ENCODE measurements at places on chromosomes 7 and 10.

DNA sequence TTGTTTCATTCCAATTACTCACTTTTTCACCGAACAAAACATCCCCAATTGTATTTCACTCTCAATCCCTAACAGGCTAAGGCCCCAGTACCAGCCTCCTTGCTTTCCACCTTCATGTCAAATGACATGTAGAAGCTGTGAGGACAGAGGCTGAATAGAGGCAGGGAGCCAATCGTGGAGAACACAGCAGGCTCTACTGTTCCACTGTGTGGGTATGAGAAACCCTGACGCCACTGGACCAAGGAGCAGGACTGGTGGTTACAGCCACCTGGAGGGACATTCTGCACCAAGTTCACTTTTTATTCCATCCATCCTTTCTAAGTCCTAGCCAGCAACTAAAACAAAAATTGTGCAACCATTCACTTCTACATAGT, 502.8 kb downstream of the SORCS1 start:
- H3K27ac ChIP-seq: no peak overlapping the region
- no peaks in the 10 kb centered on the region for H3K4me1 ChIP-seq
- no peak overlapping the region for H3K4me3 ChIP-seq
- H3K36me3 ChIP-seq: no peaks in the 10 kb centered on the region

GRCh38 chr10:132618158-132618919, 80.8 kb downstream of the INPP5A start:
- no peak overlapping the region for H3K4me3 ChIP-seq
- no peaks in the 10 kb centered on the region for H3K4me1 ChIP-seq
- no peaks in the 10 kb centered on the region for H3K36me3 ChIP-seq
- no peak overlapping the region for H3K27ac ChIP-seq
- no peak for DNase-seq

DNA sequence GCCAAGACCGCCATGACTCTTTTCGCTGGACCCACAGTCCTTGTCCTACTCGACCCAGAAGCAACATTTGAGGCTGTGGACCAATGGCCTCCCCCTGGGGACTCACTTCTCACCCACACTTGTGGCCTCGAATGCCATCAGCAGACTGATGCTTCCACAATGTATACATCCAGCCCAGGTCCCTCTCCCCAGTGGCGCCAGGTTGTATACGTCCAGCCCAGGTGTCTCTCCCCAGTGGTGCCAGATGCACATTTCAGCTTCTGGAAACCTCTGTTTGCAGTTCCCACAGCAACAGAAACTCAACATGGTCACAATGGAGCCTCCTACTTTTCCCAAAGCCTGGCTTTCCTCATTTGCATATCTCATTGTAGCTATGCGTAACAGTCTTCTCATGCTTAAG, 210.5 kb upstream of the RNF32 start:
- H3K36me3 ChIP-seq: no peaks in the 10 kb centered on the region
- H3K4me1 ChIP-seq: no peaks in the 10 kb centered on the region
- no peak for DNase-seq
- no peaks in the 10 kb centered on the region for H3K27me3 ChIP-seq

- no peak for DNase-seq
- H3K27ac ChIP-seq: no peak overlapping the region
Measured at GRCh38 chr7:143492799-143493739, 15.4 kb downstream of the TAS2R41 start.

GRCh38 chr7:90708841-90709317, 112.8 kb downstream of the CDK14 start:
- H3K4me1 ChIP-seq: no peaks in the 10 kb centered on the region
- H3K4me3 ChIP-seq: no peak overlapping the region
- no peak overlapping the region for H3K27ac ChIP-seq
- DNase-seq: no peak

DNA sequence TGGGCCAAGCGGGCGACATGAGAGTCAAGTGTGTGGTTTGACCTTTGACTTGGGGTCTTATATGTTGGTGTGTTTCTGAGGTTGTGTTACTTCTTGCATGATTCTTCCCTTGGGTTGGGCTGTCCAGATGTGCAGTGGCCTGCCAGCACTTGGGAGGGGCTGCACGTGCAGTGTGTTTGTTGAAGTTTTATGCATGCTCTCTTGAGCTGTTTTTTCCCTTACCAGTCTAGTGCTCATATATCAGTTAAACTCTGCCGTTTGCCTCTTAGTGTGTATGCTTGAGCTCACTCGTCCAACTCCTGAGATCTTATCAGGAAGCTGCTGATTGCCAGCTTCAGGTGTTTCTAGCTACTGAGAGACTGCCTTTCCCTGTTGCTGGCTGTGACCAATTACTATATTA, 23.1 kb downstream of the SP4 start:
- no peak overlapping the region for H3K27ac ChIP-seq
- no peaks in the 10 kb centered on the region for H3K36me3 ChIP-seq
- no peaks in the 10 kb centered on the region for H3K4me1 ChIP-seq
- no peak for DNase-seq
- no peak overlapping the region for H3K4me3 ChIP-seq

GRCh38 chr7:81691199-81691821, 78.5 kb downstream of the HGF start:
- DNase-seq: no peak
- H3K36me3 ChIP-seq: no peaks in the 10 kb centered on the region
- H3K4me1 ChIP-seq: no peaks in the 10 kb centered on the region
- H3K4me3 ChIP-seq: no peak overlapping the region

- no peaks in the 10 kb centered on the region for H3K36me3 ChIP-seq
- no peaks in the 10 kb centered on the region for H3K27me3 ChIP-seq
Measured at GRCh38 chr7:127153315-127153714, 99.4 kb downstream of the GRM8 start.

GRCh38 chr10:113213035-113213434, 263.0 kb downstream of the TCF7L2 start:
- no peaks in the 10 kb centered on the region for H3K36me3 ChIP-seq
- no peak overlapping the region for H3K4me3 ChIP-seq
- H3K27me3 ChIP-seq: no peaks in the 10 kb centered on the region
- H3K4me1 ChIP-seq: no peaks in the 10 kb centered on the region

DNA sequence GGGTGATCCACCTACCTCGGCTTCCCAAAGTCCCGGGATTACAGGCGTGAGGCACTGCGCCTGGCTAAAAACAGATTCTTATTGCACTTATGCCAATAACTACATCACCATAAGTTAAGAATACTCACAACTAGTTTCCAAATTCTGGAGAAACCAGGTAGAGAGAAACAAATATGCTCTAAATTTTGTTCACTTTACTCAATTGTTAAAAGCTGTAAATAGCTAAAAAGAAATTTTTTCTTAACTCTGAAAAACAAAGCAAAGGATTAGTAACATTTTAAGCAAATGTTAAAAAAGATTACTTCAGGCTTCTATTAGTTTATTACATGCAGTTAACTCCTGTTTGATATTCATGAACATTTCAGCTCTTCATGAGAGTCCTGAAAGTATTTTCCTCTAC, 28.3 kb upstream of the ZMIZ2 start:
- H3K36me3 ChIP-seq: no peaks in the 10 kb centered on the region
- H3K27ac ChIP-seq: no peak overlapping the region
- no peak for DNase-seq

DNA sequence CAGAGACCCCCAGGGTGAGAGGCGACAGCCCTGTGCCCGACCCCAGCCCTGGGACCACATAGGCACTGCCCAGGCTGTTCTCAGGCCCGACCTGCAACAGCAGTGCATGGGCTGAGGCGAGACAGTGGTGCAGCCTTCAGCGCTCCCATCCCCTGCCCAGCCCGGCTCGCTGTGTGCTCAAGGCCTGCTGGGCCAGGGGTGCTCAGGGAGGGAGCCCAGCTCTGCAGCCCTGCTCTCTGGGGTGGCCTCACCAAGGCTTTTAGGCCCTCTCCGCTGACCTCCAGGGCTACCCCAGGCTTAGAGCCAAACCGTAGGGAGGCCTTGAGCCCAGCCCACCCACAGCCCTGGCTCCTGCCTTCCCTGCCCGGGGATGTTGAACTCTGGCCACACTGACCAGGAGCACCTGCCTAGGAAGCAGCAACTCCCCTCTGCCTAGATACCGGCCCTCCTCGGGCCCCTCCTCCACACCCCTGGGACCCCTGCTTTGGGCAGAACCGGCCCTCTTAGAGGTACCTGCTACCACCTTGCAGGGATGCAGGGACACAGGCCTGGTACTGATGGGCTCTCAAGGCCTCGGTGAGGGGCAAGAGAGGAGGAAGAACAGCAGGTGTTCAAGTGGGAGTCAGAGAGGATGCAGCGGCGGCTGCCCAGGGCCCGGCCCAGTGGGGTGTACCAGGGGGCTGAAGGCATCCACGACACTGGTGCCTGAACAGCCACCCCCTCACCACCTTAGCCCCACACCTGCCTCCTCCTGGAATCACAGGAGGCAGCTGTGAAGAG, 231.5 kb downstream of the ELFN1 start:
- DNase-seq: no peak
- peaks cover 5% of the 10 kb centered on the region for H3K4me1 ChIP-seq
- H3K4me3 ChIP-seq: no peak overlapping the region
- H3K36me3 ChIP-seq: no peaks in the 10 kb centered on the region
- no peak overlapping the region for H3K27ac ChIP-seq

DNA sequence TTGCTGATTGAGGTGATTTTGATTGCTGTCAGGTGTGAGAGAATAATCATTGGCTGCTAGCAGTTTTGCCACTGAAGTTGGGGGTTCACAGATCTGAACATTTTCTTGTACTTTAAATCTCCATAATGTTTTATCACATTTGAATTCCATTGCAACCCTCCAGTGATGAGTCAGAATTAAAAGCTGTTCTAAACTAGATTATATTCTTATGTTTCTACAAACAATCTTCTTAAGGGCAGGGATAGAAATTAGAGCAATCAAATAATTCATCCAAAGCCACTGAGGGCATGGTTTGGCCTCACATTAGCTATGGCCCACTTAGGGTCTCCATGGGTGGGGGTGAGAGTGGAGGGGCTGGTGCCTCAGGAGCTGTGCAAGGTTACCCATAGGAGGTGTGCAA, 53.0 kb upstream of the RPA3 start:
- no peak overlapping the region for H3K4me3 ChIP-seq
- H3K36me3 ChIP-seq: no peaks in the 10 kb centered on the region
- no peaks in the 10 kb centered on the region for H3K27me3 ChIP-seq

DNA sequence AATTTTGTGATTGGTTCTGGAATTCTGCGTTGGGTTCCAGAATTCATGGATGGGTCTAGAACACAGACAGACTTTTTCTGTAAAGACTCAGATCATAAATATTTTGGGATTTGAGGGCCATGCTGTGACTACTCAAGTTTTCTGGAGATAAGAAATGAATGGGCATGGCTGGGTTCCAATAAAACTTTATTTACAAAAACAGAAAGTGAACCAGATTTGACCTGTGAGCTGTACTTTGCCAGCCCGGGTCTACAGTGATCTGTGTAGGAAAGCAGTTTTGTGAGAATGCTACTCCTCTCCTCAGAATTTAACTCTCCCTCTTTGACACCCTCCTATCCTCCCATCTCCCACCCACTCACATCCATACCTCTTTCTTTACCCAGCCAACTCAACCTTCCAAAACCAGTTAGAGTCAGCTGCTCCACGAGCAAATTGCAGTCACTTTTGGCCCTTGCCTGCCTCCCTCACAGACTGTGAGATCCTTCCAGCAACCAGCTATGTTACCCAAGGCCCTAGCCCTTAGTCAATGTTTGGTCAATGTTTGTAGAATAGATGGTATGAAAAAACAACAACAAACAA, 312.8 kb upstream of the ZMIZ1 start:
- no peaks in the 10 kb centered on the region for H3K27me3 ChIP-seq
- peaks cover 18% of the 10 kb centered on the region for H3K4me1 ChIP-seq
- H3K36me3 ChIP-seq: no peaks in the 10 kb centered on the region
- no peak for DNase-seq

DNA sequence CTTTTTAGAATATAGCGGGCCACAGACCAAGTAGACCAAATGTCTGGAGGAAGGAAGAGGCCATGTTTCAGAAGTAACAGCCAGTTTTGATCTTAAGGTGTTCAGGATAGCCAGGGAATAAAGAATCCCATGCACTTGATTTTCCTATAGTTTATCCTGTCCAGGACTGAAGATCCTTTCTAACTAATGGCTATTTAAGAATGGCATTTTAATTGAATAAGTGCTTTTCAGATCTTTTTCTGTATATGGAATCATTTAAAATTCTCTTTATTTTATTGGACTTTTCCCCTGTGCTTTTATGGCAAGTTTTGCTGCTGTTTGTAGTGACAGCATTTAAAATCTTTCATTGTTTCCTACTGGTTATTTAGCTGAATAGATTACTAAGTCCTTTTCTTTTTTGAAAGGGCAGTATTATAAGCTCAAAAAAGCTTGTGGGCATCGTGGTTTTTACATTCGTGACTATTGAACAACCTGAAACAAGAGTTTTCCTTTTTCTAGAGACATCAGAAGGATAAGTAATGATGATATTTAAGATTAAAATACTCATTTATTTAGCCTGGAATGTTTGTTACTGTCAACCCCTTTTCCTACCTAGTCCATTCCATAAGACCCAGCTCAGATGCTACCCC, 2.4 kb downstream of the INPP5F start:
- no peak overlapping the region for H3K4me3 ChIP-seq
- no peak for DNase-seq
- H3K27me3 ChIP-seq: no peaks in the 10 kb centered on the region
- H3K4me1 ChIP-seq: peaks cover 19% of the 10 kb centered on the region

- peak overlapping the region; percentile 97 for H3K27ac ChIP-seq
- H3K4me3 ChIP-seq: no peak overlapping the region
- H3K36me3 ChIP-seq: no peaks in the 10 kb centered on the region
Measured at GRCh38 chr10:58265249-58265648, 2.4 kb downstream of the IPMK start.

- H3K36me3 ChIP-seq: peaks cover 93% of the 10 kb centered on the region
- DNase-seq: no peak
- H3K4me3 ChIP-seq: no peak overlapping the region
Measured at GRCh38 chr10:112168733-112169132, 14.8 kb downstream of the GPAM start.

- H3K4me1 ChIP-seq: no peaks in the 10 kb centered on the region
- no peak overlapping the region for H3K27ac ChIP-seq
- H3K36me3 ChIP-seq: no peaks in the 10 kb centered on the region
- H3K27me3 ChIP-seq: no peaks in the 10 kb centered on the region
- no peak for DNase-seq
Measured at GRCh38 chr7:29641651-29642050, 78.0 kb downstream of the PRR15 start.

- H3K27ac ChIP-seq: no peak overlapping the region
- no peak overlapping the region for H3K4me3 ChIP-seq
- no peaks in the 10 kb centered on the region for H3K36me3 ChIP-seq
- H3K27me3 ChIP-seq: no peaks in the 10 kb centered on the region
Measured at GRCh38 chr7:154426778-154427177, 374.6 kb downstream of the DPP6 start.

DNA sequence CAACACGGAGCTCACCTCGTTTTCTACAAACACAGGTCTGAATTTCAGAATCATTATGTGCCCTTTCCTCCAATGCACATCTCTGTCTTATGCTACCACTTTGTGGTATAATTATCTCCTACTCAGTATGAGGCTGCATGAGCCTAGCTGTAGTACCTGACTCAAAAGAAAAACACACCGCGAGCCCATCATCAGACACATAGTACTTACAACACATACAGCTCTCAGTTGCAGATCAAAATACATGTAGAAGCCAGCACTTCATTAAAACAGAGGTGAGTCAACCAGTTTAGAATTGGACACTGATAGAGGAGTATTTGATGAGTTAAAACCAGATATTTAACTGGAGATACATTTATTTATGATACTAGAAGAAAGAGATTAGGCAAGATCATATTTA, 1.4 kb upstream of the RTKN2 start:
- no peaks in the 10 kb centered on the region for H3K36me3 ChIP-seq
- peaks cover 15% of the 10 kb centered on the region for H3K4me1 ChIP-seq
- H3K27me3 ChIP-seq: peaks cover 15% of the 10 kb centered on the region
- no peak overlapping the region for H3K4me3 ChIP-seq
- H3K27ac ChIP-seq: no peak overlapping the region

All from gastrocnemius medialis (tissue), 4 donors.